ENCODE measurements at places on chromosomes 11 and 22.

DNA sequence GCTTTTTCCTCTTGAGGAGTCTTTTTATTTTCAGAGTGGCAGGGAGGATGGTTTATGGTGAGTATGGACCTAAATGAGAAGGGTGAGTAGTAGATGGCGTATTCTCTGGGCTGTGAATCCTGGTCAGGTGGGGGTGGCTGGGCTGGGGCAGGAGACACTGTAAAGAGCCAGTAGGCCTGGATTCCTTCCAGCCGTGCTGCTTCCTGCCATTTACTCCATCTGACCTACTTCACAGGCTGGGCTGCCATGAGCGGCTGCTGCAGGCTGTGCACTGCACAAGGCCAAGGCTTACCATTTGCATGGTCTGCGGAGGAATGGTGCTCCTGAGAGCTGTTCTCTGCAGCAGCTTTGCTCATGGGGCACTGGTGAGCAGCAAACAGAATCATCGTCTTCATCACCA is 297.6 kb downstream of the KIRREL3 start:
- no peak for DNase-seq

DNA sequence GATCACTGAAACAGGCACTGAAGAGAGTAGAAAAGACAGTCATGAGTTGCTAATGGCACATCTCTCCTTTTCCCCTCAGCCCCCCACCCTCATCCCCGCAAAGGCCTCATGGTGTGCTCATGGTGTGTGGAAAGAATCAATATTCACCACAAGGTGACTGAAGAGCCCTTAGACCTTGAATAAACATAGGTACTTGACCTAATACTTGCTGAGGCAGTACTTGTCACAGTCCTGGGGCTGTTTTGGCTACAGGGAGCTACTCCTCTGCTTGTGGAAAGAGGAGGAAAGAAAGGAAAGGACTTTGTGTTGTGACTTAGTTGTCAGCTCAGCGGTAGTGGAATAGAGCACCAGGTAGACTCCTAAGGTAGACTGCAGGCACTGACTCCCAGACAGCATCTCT is 537.8 kb upstream of the CCDC179 start:
- no peak for DNase-seq

DNA sequence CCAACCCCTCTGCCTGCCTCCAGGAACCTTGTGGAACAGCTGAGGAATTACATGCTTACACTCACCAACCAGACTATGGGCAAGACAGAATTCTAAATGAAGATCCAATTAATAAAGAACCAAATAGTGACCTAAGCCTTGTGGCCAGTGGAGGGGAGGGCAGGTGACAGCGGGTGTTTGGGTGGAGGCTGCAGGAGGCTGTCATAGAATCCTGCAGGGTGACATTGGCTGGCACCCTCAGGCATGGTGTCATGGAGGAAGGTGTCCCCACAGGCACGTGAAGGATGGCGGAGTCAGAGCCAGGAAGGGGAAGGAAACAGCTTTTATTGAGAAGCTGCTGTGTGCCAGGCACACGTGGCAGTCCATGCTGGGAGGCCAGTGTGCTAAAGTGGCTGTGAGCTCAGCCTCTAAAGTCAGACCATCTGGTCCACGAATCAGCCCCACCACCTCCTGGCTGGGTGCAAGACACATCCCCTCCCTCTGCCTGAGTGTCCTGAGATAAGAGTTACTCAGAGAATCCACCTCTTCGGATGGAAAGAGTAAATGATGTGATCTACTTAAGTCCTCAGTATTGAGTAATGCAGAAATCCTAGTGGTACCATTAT is 8.7 kb downstream of the MYO18B start:
- no peak for DNase-seq

DNA sequence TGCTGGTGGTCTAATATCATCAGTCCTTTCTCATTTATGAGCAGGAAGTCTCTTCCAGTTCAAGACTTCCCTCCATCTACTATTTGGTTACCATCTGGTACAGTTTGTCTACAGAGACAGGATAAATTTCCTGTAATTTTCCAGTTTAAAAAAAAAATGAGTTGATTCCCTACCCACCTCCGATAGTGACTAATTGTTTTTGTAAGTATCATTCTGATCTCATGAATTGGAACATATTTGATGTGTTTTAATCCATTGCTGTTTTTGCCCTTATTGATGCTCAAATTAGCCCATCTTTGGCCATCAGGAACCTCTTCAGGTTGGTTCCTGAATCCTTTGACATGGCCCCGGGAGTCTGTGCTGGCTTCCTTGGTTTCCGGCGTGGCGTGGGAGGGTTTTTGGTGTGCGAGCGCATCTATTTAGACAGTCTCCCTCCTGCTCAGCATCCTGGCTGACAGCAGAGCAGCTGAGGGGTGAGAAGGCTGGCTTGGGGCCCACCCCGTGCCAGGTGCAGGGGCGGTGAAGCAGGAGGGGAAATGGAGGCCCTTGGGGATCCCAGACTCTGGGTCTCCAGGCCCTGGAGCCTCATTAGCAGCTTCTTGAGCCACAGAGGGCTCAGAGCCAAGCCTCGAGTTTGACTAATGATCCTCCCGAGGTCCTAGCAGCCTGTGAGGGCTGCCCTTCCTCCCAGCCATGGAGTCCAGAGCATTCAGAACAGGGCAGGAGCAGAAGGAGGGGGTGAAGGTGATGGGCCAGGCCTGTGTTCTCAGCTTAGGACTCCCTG is 6.8 kb downstream of the OMP start:
- no peak for DNase-seq

DNA sequence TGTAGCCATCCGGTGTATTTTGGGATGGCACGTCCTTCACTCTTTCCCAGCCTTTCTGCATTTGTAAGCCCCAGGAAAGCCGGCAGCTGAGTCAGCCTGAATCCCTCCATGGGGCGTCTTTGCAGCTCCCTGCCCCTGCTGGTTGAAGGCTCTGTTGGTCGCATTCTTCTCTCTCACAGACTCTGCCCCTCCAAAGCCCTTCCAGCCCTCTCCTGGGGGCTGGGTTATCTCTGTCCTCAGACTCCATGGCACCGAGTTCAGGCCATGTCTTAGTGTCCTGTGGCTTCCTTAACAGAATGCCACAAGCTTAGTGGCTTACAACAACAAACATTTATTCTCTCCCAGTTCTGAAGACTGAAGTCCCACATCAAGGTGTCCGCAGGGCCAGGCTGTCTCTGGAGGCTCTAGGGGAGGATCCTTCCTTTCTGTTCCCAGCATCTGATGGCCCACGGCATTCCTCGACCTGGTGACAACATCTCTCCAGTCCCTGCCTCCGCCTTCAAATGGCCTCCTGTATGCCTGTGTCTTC is 62.2 kb downstream of the BCR start:
- no peak for DNase-seq

All from SW 1271 (cell line).